ENCODE measurements at places on chromosomes 3 and 15.
A peak's percentile ranks its signal among the peaks of the same experiment; 100 is the strongest.

GRCh38 chr3:148280623-148281242 lies 417.0 kb upstream of the AGTR1 start:
- DNase-seq: no peak

DNA sequence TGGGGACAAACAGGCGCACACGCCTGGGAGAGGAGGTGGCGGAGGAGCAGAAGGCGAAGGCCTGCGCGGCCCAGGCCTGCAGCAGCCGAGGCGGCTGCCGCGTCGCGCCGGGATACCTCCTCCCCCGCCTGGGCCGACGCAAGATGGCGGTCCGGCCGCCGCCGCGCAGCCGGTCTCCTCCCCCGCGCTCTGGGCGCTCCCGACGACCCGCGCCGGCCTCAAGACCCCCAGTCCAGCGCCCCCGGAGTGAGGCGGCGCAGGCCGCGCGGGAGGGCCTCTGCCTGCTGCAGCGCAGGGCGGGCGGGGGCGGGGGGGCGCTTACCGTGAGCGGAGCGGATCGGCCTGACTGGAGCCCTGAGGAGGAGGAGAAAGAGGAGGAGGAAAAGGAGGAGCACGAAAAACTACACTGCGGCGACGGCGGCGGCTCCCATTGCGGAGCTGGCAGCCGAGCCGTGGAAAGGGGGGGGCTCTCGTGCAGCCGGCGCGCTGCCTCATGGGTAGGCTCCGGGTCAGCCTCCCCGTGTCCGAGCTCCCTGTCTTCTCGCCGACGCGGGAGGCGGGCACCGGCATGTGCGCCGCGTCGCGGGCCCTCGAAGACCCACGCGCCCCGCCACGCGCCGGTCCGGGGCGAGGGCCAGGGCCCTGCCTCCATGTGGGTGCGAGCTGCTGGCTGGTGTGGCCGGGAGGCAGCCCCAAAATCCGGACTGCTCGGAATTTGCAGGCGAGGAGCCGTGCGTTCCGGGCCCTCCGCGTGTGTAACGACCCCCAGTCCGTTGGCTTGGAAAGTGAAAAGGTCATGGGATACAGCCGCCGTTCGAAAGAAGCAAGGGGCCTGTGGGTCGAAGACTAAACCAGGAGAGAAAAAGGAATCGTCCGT lies at the start of gene ZNF280D:
ZNF280D (minus strand) TSS at position 374 of the 877 bp plus-strand sequence. CDS start 26,400 bp downstream, outside the sequence.
- DNase-seq: peak; percentile 86

DNA sequence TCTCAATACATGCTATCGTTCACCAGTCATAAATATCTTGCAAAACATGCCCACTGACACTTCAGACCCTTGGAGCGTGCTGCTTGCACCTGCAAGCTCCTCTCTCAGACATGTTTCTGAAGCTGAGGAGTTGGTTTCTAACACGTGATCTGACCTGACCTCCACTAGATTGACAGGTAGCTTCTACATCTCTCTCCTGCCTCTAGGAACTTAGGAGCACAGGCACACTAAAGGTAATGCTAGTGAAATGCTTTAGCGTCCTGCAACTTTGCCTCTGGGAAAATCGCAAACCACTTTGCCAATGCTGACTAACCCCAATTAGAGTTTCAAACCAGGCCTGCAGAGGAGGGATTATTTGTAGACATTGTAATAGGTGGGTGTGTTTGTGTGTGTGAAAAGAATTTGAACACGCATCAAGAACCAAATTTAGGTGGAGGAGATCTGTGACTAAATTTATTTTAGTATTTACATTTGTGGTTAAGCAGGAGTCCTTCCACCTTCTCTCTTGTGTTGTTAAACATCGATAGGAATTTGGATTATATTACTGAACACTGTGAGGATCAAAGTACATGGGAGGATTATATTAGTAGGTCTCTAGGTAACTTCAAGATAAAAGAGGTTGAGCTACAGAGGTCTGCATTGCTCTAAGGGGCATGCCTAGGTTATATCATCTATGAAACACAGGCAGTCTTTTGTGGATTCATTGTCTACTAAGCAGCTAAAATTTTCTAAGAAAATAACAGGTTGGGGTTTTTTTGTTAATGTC lies 86.7 kb upstream of the ZBED2 start:
- DNase-seq: no peak

- no peak for DNase-seq
Observed at GRCh38 chr3:107817076-107817475, 273.8 kb downstream of the CD47 start.

DNA sequence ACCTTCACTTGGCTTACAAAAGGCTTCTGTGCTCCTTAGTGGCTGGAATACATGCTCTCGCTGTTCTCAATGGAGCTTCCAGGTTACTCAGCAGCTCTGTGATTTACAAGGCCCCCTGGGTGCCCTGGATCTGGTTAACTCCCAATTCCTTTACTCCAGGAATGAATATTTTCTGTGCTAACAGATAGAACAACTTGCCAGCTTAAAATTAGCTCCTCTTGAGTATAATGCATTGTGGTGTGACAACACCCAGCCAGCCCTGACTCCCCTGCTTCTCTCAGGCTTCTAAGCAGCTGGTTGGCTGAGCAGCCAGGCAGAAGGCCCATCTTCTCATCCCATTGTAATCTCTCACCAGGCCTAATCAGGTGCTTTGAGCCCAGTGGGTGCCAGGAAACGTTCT lies 246.4 kb downstream of the ALCAM start:
- DNase-seq: no peak

GRCh38 chr3:113628316-113628715 lies 68.1 kb downstream of the USF3 start:
- no peak for DNase-seq

DNA sequence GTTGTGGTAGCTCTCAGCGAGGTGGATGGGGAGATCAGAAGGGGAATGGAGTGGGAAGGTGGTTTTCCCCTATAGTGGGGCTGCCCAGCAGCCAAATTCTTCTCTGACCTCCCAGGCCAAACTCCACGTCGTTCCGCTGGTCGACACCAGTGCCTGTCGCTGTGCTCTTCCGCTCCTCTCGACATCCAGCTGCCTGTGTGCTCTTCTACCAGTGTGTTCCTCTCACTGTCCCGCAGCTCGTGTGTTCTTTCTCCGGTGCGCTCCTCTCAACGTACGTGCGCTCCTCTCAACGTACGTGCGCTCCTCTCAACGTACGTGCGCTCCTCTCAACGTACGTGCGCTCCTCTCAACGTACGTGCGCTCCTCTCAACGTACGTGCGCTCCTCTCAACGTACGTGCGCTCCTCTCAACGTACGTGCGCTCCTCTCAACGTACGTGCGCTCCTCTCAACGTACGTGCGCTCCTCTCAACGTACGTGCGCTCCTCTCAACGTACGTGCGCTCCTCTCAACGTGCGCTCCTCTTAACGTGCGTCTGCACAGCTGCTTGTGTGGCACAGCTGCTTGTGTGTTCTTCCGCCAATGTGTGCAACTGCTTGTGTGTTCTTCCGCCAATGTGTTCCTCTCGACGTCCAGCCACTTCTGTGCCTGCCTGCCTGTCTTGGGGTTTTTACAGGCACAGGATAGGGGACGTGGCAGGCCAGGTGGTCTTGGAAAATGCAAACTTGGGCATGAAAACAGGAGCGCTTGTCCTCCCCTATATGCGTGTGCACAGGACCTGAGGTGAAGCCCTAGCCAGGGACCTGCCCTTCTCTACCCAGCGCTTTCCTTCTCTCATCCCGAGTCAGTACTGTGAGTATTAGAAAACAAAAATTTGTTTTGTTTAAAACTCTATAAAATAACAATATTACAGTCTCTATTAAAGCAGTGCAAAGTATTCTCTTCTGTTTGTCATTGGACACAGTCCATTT lies 991.1 kb downstream of the GBE1 start:
- no peak for DNase-seq

- no peak for DNase-seq
Observed at GRCh38 chr15:65829130-65829764, 37.2 kb upstream of the DENND4A start.

- DNase-seq: no peak
Observed at GRCh38 chr3:99570061-99570460, 68.3 kb upstream of the COL8A1 start.

GRCh38 chr15:69377216-69377970 lies 36.8 kb upstream of the KIF23 start:
- no peak for DNase-seq

DNA sequence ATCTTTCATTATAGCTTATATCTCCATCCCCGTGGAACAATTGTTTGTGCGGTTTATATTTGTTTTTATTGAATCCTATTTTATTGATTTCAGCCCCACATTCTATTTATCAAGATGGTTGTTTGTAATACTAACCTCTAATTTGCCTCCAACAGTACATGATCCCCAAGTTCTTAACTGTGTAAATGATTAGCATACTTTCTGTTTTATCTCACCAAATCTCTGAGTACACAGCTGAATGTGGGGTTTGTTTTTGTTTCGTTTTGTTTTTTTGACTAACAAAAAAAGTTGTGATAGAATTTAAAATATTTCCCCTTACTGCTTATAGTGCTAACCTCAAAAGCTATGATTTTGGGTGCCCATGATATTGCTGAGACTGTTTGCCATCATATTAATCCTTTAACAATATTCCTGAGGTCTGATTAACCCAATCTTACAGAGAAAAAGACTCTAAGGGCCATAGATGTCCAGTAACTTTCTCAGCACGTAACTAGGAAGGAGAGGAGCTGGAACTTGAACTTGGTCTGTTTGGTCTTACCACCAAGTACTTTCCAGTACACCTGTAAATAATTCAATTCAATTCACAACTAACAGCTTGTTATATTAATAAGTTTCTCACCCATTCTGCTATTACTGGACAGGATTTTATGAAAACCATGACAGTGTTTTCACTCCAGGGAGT lies 789.8 kb downstream of the TUSC7 start:
- DNase-seq: no peak

GRCh38 chr3:44427683-44428082 lies 49.8 kb downstream of the ZNF445 start:
- no peak for DNase-seq

DNA sequence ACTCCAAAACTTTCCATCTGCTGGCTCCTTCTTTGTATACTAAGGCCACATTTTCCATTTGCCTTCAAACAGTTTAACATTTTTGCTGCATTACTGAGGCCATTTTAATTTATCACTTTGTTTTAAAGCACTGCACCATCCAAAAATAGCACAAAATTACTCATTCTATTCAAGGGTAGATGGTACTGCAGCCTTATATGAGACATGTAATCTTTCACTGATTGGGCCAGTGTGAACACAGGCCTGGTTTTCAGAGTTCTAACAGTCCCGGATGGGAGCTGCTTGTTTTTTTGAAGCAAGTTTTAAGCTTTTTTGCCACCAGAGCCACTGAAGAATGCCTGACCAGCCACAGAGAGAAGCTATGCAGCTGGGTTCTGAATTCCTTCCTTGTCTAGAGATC lies 172.3 kb upstream of the TSC22D2 start:
- no peak for DNase-seq

- DNase-seq: no peak
Observed at GRCh38 chr3:22951910-22952309, 251.2 kb upstream of the UBE2E2 start.

GRCh38 chr15:27570746-27571145 lies 528.4 kb downstream of the OCA2 start:
- no peak for DNase-seq

DNA sequence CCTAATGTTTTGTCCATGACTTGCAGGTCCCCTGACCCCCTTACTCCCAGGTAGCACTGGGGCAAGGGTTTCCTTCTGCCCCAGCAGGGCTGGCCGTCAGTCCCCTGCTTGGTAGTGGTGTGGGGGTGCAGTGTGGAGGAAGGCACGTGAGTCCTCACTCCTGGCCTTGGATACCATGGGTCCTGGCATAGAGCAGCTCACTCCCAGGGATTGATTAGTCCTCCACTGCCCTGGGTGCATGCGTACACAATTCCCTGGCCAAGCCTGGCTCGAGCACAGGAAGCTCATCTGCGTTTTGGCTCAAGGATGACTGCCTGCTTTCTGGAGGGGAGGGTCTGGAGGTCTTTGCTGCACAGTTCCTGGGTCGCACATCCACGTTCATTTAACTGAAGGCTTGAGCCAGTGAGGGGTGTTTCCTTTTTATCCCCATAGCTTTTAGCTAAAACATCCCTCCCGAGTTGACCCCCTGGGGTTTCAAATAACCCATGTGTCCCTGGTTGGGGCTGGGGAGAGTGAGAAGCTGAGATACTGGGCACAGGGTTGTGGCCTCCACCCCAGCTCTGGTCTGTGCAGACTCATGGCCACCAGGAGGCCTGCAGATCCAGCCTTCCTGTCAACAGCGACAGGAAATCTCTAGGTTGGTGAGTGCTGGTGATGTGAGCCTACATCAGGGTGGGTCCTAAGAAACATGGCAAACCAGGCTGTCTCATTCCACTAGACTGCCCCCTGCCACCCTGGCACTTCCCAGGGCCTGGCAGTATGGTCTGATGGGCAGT lies 11.5 kb downstream of the HEMK1 start:
- no peak for DNase-seq

DNA sequence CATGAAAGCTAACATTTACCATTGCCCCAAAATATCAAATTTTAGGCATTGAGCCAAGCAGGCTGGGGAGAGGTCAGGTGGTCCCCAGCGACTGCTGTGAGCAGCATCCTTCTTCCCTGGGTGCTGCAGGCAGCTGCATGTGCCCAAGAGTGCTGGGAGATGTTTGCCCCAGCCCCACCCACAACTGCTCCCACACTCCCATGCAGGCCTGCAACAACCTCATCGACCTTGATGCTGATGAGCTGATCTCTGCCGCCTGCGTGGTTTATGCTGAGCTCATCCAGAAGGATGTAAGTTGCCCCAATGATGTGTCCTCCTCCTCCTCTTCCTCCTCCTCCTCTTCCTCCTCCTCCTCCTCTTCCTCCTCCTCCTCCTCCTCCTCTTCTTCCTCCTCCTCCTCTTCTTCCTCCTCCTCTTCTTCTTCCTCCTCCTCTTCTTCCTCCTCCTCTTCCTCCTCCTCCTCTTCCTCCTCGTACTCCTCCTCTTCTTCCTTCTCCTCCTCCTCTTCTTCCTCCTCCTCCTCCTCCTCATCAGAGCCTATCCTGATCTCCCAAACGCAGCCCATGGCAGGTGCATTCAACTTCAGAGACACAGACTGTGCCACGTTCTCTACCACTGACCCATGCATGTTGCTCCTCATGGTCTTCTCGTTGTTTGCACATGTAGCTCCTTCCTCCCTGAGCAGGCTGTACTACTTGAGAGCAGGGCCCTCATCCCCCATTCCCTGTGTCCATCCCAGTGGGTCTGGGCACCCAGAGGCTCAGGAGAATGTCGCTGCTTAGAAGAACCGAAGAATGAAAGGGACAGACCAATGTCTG lies 15.1 kb downstream of the TBC1D21 start:
- DNase-seq: no peak

DNA sequence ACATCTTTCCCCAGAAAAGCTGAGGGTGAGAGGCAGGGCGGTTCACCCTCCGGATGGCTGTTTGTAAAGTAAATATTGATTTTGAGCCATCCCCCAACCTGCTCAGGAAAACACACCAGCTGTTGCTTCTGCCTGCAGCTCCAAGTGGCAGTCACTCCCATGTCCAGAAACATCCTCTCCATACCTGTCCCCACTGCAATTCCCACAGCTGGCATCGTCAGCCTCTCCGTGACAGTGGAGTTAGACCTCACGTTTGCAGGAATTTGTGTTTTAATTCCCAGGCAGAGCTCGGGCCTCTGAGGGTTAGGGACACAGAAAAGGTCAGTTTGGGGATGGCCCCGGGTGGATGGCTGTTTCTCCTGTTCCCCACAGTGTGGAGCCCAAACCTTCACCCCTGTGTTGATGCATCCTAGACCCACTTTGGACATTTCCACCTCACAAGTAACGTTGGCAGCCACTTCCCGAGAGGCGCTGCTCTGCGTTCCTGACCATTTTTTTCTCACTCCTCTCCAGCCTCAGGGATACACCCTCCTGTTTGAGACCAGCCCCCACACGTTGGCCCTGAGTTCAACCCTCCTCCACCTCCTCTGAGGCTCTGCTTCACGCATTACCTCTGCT lies 11.8 kb upstream of the FAM174B start:
- DNase-seq: no peak
